ENCODE measurements at places on chromosomes 2 and 18.

DNA sequence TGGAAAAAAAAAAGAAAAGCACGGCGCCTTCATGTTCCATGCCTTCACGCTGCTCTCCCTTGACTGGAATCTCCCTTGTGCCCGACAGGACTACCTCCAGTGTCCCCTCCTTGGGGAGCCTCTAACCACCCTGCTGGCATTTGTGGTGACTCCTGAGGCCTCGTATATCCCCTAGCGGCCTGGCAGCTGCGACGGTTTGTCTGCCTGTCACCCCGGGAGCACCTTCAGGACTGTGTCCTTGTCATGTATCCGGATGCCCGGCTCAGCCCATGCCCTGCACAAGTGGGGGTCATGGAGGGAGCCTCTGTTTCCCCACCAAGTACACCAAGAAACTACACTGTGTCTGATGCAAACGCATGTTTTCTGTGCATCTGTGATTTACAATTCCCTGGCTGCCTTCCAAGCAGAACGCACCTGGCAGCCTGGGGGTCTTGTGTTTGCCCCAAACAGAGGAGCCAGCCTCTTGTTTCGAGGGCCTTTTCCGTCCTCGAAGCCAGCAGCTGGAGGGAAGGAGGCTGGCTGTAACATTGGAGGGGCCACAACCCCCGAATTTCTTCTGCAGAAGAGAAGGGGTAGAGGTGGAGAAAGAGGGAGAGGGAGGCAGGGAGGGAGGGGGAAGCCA lies 18.9 kb downstream of the TWIST2 start:
- H3K27ac ChIP-seq, result peak overlapping the region; percentile 92
- DNase-seq, result no peak
- no peak overlapping the region for H3K4me3 ChIP-seq
- no peaks in the 10 kb centered on the region for H3K27me3 ChIP-seq
- peaks cover 53% of the 10 kb centered on the region for H3K4me1 ChIP-seq

GRCh38 chr2:171723716-171724683 lies 36.7 kb downstream of the DYNC1I2 start:
- H3K4me1 ChIP-seq, result no peaks in the 10 kb centered on the region
- no peaks in the 10 kb centered on the region for H3K27me3 ChIP-seq
- peaks cover 29% of the 10 kb centered on the region for H3K36me3 ChIP-seq
- no peak for DNase-seq
- H3K4me3 ChIP-seq, result no peak overlapping the region

DNA sequence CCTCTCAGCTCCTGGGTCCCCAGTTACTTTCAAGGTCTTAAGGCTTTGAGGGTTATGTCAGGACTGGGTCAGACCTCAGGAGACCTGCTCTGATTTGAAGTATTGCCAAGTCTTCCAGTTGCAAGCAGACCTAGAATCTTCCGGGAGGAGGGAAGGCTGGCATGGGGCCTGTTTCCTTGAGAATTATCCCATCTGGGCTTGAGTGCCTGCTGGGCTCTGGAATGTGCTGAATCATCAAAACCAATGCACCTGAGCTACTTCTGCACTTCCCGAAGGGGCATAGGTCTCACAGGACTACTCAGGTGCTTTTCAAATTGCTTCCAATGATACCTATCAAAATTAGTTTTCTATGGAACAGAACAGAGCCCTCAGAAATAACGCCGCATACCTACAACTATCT lies 327.3 kb downstream of the XIRP2 start:
- no peaks in the 10 kb centered on the region for H3K4me1 ChIP-seq
- H3K27me3 ChIP-seq, result no peaks in the 10 kb centered on the region
- DNase-seq, result no peak
- H3K27ac ChIP-seq, result no peak overlapping the region
- no peaks in the 10 kb centered on the region for H3K36me3 ChIP-seq

DNA sequence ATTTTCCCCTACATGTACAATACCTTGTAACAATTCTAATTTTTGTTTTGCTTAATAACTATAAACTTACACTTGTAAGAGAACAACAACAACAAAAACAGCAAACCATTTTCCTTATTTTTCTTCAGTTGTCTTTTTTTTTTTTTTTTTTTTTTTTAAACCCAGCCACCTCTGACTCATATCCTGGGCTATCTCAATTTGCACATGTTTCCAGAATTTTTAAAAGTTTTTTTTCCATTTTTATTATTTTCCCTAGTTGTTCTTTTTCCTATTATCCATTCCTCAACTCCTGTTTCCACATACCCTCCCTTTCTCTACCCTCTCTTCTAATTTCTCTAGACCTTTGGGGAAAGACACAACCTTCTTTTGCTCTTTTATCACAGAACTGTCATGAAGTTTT lies 112.5 kb downstream of the EFEMP1 start:
- H3K4me3 ChIP-seq, result no peak overlapping the region
- no peaks in the 10 kb centered on the region for H3K36me3 ChIP-seq
- H3K4me1 ChIP-seq, result peaks cover 7% of the 10 kb centered on the region
- H3K27ac ChIP-seq, result no peak overlapping the region
- no peaks in the 10 kb centered on the region for H3K27me3 ChIP-seq
- DNase-seq, result no peak

GRCh38 chr2:11071939-11072338 lies 83.3 kb upstream of the SLC66A3 start:
- H3K36me3 ChIP-seq, result no peaks in the 10 kb centered on the region
- H3K27ac ChIP-seq, result no peak overlapping the region
- no peaks in the 10 kb centered on the region for H3K4me1 ChIP-seq
- no peak overlapping the region for H3K4me3 ChIP-seq
- DNase-seq, result no peak
- H3K27me3 ChIP-seq, result no peaks in the 10 kb centered on the region

DNA sequence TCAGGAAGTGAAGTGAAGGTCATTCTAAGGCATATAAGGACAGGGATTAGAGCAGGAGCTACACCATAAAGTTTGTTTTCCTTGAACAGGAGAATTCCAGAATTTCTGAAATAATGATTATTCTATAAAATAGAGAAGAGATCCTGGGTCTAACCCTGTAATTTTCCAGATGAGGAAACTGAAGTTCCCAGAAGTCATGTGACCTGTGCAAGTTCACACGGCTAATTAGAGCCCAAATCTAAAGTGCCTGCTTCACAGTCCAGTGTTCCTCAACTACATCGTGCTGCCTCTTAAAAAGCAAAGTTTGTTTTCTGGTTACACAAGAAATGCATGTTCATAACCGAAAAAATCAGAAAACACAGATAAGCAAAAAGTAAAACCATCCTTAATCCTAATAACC lies 34.9 kb downstream of the PLB1 start:
- DNase-seq, result no peak
- H3K4me1 ChIP-seq, result no peaks in the 10 kb centered on the region
- no peak overlapping the region for H3K27ac ChIP-seq
- H3K27me3 ChIP-seq, result no peaks in the 10 kb centered on the region

- no peaks in the 10 kb centered on the region for H3K27me3 ChIP-seq
- no peak overlapping the region for H3K27ac ChIP-seq
- DNase-seq, result no peak
- no peaks in the 10 kb centered on the region for H3K4me1 ChIP-seq
- no peak overlapping the region for H3K4me3 ChIP-seq
- H3K36me3 ChIP-seq, result peaks cover 40% of the 10 kb centered on the region
Measured at GRCh38 chr2:99317161-99317872, 16.3 kb upstream of the LYG1 start.

DNA sequence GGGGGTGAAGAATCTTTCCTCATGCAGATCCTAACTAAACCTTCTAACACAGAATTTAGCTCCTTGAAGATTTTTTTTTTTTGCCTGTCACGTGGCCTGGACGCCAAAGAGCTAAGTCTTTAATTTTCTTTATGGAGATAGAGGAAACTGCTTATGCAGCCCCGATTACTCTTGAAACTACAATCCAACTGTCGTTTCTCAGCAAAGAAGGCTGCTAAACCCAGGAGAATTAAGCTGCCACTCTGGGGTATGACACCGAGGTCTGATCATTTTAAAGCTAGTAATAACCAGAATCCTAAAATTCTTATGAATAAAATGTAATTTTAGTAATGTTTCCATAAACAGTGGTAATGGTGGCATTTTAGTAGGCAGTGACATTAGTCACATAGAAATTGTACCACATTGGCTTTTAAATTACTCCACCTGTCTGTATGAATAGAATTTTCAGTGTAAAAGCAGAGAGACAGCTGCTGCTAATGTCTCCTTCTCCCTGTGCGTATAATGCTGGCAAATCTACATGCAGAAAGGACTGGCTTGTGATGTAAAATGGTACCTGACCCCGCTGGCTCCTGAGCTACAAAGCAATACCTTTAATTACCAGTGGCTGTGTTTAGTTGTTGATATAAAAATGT lies 86.5 kb downstream of the MEIS1 start:
- H3K27me3 ChIP-seq, result no peaks in the 10 kb centered on the region
- no peaks in the 10 kb centered on the region for H3K36me3 ChIP-seq
- no peak for DNase-seq
- no peak overlapping the region for H3K4me3 ChIP-seq
- no peaks in the 10 kb centered on the region for H3K4me1 ChIP-seq

DNA sequence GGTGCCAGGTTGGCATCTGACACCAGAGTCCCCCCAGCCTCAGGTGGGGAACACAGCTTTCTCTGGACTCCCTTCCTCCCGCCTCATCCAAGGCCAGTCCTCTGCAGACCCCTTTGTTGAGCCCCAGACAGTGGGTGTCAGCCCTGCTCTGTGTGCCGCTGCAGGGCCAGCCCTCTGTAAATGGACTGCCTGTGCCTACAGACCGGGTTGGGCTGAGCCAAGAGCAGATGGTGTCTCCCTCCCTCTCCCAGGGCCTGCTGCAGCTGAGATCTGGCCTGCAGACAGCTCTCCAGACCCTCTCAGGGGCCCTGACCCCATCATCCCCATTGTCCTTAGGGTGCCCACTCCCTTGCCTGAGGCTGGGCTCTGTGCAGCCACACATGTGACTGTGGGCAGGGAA lies 160.8 kb downstream of the KLHL29 start:
- no peaks in the 10 kb centered on the region for H3K4me1 ChIP-seq
- H3K27me3 ChIP-seq, result no peaks in the 10 kb centered on the region
- H3K27ac ChIP-seq, result no peak overlapping the region
- no peak overlapping the region for H3K4me3 ChIP-seq
- DNase-seq, result no peak
- H3K36me3 ChIP-seq, result no peaks in the 10 kb centered on the region

- peak overlapping the region; percentile 21 for H3K27ac ChIP-seq
- no peaks in the 10 kb centered on the region for H3K27me3 ChIP-seq
- H3K4me1 ChIP-seq, result no peaks in the 10 kb centered on the region
Measured at GRCh38 chr18:44818668-44819403, 138.1 kb downstream of the SETBP1 start.

DNA sequence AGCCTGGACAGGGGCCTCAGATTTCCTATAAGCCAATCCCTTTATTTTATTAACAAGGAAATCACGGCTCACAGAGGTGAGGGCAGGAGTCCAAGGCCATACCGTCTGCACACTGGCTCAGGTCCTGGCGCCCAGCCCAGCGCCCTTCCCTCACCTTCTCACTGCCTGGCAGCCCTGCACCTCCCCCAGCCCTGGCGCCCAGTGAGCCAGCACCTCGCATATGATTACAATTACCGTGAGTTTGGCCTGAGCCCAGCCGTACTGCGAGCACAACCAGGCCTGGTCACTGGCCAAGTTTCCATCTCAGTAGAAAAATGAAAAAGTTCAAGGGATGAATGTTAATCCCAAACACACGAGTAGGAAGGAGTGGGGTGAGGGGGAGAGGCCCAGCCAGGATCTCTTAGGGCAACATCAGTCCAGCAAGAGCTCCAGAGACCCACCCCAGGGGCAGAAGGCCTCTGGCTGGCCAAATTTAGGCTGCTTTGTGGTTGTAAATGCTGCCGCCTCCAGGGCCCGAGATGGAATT lies 68.4 kb downstream of the MCFD2 start:
- H3K4me1 ChIP-seq, result peaks cover 46% of the 10 kb centered on the region
- H3K27me3 ChIP-seq, result no peaks in the 10 kb centered on the region
- peak; percentile 86 for DNase-seq
- no peaks in the 10 kb centered on the region for H3K36me3 ChIP-seq
- H3K27ac ChIP-seq, result peak overlapping the region; percentile 89
- peak overlapping the region; percentile 5 for H3K4me3 ChIP-seq

GRCh38 chr18:51614967-51615571 lies 417.6 kb upstream of the MEX3C start:
- no peak for DNase-seq
- no peaks in the 10 kb centered on the region for H3K4me1 ChIP-seq
- H3K36me3 ChIP-seq, result no peaks in the 10 kb centered on the region
- no peaks in the 10 kb centered on the region for H3K27me3 ChIP-seq
- no peak overlapping the region for H3K27ac ChIP-seq

DNA sequence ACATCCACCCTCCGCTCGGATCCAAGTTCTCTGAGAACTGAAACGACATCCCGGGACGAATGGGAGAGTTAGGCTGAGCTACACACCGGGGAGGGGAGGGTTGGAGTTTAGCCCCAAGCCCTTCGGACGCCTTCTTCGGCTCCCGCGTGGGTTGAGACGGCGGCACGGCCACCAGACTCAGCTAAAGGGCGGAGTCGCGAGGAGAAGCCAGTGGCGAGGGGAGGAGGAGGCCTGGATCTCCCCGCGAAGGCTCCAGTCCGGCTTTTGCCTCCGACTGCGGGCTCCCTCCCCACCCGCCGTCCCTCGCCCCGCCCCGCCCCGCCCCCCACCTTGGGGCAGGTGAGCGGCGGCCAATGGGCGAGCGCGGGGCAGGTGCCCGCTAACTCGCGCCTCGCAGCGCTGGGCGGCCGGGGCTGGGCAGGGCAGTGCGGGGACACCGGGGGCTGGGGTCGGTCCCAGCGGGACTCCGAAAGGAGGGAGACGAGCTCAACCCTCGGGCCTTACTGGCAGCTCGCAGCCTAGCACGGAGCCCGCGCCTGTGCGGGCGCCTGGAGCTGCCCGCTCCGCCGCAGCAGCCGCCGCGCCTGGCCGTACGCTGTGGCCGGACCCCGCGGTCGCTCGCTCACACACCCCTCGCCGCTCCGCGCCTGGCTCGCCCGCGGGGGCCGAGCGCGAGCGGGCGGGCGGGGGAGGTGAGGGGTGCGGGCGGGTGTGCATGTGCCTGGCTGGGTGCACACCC lies at the start of gene EMX1:
Gene EMX1 (plus strand): TSS at position 382 of the 739 bp plus-strand sequence. CDS start 334 bp downstream, at position 716.
- DNase-seq, result no peak
- peak within 1 kb of the TSS; percentile 60 for H3K4me3 ChIP-seq
- no peaks in the 10 kb centered on the region for H3K36me3 ChIP-seq
- H3K4me1 ChIP-seq, result peaks cover 12% of the 10 kb centered on the region
- H3K27ac ChIP-seq, result no peak within 1 kb of the TSS

- H3K36me3 ChIP-seq, result no peaks in the 10 kb centered on the region
- H3K27me3 ChIP-seq, result no peaks in the 10 kb centered on the region
- no peak for DNase-seq
- H3K27ac ChIP-seq, result peak overlapping the region; percentile 47
- H3K4me1 ChIP-seq, result peaks cover 13% of the 10 kb centered on the region
Measured at GRCh38 chr18:23133860-23134779, 1.2 kb upstream of the CABLES1 start.

- no peaks in the 10 kb centered on the region for H3K27me3 ChIP-seq
- H3K36me3 ChIP-seq, result no peaks in the 10 kb centered on the region
- DNase-seq, result peak; percentile 33
- no peak overlapping the region for H3K4me3 ChIP-seq
Measured at GRCh38 chr2:26530696-26531095, 52.8 kb upstream of the OTOF start.

- H3K4me3 ChIP-seq, result no peak overlapping the region
- no peaks in the 10 kb centered on the region for H3K4me1 ChIP-seq
- DNase-seq, result no peak
- H3K27me3 ChIP-seq, result no peaks in the 10 kb centered on the region
Measured at GRCh38 chr18:40063488-40063887, 1891.5 kb upstream of the PIK3C3 start.

GRCh38 chr2:111209045-111209514 lies 88.4 kb downstream of the BCL2L11 start:
- H3K4me1 ChIP-seq, result no peaks in the 10 kb centered on the region
- H3K36me3 ChIP-seq, result no peaks in the 10 kb centered on the region
- H3K27me3 ChIP-seq, result no peaks in the 10 kb centered on the region
- DNase-seq, result no peak

GRCh38 chr2:55233658-55233940 lies 1.1 kb downstream of the RPS27A start:
- DNase-seq, result no peak
- H3K27ac ChIP-seq, result peak overlapping the region; percentile 84
- H3K27me3 ChIP-seq, result no peaks in the 10 kb centered on the region
- peaks cover 20% of the 10 kb centered on the region for H3K4me1 ChIP-seq
- peaks cover 42% of the 10 kb centered on the region for H3K36me3 ChIP-seq
